ENCODE measurements at places on chromosomes 4 and X.

DNA sequence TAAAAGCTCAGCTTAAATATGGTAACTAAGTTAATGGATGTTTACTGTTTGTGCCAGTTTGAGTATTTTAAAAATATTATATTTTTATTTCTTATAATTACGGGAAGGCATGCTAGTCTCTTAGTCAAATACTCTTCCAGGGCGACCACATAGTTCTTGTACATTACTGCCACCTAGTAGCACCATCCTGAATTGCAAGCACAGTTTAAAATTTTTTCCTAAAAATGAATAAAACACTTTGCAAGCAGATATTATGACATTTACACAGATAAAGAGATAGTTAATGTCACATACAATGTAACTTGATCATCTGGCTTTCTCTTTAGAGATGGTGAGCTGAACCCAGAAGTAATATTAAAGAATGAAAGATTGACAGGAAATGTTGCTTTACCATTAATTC is 11.5 kb downstream of the NDP start:
- DNase-seq, result no peak

DNA sequence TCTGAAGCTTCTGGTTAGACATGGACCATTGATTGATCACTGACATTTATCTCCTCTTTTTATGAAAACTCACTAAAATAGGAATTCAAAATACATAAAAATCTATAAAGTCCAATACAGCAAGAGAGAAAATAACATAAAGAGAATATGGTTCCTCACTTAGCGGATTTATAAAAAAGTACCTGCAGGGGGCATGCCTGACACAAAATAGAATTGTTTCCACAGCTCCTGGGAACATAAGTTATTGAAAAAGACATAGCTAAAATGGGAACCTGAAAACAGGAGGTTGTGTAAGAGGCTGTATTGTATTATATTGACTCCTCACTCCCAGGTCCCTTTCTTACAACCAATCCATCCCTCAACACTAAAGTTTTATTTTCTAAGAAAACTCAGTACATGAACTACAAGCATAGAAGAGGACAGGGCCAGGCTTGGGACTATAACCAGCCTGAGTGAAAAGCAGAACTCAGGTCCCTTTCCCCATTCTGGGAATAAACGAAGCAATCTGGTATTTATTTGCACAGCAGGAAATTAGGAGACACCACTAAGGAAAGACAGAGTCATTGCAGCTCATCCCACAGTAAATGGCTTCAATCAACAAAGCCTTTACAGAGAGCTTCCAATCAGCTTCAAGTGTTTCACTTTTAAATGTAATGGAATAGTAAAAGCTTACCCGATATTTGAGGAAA is 121.1 kb upstream of the NDST4 start:
- peak; percentile 18 for DNase-seq

- no peak for DNase-seq
Measured at GRCh38 chrX:51893931-51894696, 691 bp downstream of the MAGED1 start.

DNA sequence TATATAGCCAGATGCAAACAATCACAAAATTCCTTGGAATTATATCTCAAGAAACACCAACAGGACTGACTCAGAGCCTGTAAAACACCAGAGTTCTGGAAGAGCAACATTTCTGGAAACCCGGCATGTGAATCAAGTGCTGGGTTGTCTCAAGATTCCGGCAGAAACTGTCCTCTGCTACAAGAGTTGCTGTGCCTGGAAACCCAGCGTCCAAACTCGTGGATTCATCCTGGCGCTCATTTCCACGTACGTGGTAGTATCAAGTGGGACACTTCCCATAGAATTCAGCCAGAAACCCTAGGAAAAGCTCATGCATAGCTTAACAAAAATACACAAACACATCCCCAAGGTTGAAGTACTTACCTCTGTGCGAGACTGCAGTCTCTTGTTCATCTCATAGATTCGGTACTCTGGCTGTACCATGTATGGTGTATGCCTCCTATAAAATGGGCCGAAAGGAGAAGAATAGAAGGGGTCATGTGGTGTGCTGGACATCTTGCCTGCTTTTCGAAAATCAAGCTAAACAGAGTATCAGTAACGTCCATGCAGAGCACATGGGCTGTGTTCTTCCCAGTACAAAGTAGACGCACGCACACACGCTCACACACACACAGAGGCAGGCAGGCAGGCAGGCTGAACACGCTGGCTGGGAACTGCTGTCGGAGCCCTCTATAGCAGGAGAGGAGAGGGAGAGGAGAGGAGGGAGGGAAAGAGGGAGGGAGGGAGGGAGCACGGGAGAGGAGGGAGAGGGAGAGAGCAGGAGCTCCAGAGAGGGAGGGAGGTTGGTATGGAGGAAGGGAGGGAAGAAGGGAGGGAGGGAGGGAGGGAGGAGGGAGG is at the start of gene LDB2:
Gene LDB2 (minus strand): TSS at position 655 of the 837 bp plus-strand sequence.
- no peak for DNase-seq

DNA sequence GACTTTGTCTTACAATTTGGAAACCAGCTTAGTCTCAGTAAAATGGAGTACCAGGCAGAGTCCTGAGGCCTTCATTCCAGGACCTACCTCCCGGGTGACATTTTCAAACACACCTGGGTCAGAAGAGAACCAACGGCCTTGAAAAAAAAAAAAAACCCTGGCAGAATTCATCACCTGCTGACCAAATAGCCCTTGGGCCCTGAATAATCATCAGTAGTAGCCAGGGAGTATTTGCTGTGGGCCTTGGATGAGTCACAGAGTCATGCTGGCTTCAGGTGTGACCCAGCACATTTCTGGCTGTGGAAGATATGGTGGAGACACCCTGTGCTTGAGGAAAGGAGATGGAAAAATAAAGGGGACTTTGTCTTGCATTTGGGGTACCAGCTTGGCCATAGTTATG is 92.2 kb downstream of the LPAR4 start:
- DNase-seq, result no peak

DNA sequence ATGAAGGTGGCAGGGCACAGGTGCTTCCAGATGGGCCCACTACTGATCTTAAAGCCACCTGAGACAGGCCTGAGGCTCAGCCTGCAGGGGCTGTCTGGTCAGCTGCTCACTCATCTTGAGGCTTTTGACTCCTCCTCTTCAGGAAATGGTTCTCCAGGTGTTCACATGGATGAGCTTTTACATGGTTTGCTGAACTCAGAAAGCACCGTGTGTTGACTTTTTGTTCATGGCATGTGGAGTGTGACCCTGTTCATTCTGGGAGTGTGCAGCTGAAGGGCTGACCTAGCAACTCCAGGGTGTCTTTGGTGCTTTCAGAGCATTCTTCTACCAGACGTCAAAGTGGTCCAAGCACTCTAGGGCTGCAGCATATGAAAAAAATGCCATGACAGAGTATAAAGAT is 111.1 kb downstream of the CCNG2 start:
- DNase-seq, result no peak

- DNase-seq, result peak; percentile 3
Measured at GRCh38 chr4:48445704-48446103, 37.4 kb upstream of the SLC10A4 start.

GRCh38 chrX:45184211-45184610 is 16.5 kb downstream of the DIPK2B start:
- no peak for DNase-seq

DNA sequence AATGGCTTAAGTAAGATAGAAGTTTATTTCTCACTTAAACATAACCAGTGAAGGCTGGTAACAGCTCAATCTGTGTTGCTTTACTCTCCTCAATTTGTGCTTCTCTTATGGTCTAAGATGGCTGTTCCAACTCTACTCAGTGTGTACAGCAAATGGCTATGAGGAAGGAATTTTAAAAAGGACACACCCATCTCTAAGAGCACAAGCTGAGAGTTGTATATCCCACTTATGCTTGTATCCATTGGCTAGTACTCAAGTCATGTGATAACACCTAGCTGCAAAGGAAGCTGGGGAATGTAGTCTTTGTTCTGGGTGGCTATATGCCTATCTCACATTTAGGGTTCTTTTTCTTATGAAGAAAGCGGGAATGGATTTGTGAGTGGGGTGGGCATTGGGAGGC is 63.3 kb downstream of the GPAT3 start:
- no peak for DNase-seq

DNA sequence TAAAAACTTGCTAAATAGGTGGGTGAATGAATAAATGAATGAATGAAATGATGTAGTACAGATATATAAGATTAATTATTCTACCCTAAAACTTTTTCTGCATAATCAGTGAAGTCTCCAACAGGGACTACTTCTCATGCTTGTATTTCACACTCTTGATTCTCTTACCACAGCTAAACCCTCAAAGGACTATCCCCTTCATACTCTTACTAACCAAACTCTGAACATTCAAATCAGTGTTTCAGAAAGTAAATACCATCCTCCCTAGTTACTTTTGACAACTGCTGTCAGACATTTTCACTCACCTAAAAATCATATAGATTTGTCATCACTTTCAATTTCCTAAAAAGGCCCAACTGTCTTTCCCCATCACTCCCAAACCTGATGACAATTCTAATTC is 234.3 kb upstream of the HHIP start:
- DNase-seq, result no peak

- no peak for DNase-seq
Measured at GRCh38 chr4:87228262-87228860, 7.9 kb upstream of the KLHL8 start.

DNA sequence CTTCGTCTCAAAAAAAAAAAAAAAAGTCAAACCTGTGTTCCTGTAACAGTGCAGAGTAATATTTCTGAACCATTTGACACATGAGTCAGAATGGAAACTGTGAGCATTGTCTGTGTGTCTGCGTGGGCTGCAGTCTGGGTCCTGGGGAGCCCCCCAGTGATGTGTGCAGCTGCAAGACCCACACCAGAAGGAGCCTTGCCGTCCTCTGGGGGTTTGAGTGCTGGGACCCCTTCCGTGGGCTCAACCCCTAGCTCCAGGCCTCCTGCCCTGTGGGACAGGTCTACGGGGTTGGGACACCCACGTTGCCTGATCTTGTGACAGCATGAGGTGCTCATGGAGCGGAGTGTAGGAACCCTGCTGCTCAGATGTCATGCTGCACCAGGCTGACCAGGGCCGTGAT is 43.7 kb downstream of the DDX3X start:
- no peak for DNase-seq

DNA sequence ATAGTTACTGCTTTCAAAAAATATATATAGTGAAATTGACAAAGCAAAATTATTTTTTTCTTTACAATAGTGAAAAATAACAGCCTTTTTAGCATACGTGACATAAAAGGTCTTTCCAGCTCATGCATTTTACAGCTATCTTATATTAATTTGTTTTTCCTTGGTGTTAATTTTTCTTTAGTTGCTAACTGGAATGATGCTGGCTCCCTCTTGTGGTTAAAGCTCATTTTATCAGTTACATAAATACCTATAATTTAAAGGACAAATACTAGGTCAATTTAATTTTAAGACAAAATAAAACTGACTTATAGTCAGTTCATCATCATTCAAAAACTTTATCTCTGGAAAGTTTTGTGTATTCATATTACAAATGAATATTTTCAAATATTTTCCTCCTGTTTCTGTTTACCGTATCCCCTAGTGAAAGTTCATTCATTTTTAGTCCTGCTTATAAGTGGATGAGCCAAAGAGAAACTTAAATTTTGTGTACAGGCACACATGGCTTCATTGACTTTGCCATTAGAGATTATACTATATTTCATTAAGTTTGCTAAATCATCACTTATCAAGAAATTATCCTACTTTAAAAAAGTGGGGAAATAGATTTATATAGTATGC is 9.9 kb upstream of the ANAPC4 start:
- DNase-seq, result no peak

DNA sequence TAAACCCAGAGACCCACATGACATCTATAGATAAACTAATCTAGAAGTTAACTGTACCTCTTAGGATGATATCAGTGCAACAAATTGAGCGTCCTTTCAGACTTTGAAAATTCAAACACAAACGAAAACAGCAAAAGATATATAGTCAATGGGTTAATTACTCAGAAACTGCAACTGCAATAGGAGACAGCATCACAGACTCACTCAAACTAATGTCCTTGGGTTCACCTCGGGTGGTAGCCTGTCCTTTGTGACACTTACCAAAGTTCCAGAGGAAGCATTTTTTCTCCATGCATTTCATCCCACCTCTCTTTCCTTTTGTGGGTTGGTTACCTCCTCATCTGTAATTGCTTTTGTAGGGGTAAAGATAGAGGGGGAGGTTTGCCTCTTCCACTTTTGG is 9.7 kb downstream of the GC start:
- no peak for DNase-seq

GRCh38 chr4:147760695-147761094 is 28.8 kb downstream of the ARHGAP10 start:
- no peak for DNase-seq

DNA sequence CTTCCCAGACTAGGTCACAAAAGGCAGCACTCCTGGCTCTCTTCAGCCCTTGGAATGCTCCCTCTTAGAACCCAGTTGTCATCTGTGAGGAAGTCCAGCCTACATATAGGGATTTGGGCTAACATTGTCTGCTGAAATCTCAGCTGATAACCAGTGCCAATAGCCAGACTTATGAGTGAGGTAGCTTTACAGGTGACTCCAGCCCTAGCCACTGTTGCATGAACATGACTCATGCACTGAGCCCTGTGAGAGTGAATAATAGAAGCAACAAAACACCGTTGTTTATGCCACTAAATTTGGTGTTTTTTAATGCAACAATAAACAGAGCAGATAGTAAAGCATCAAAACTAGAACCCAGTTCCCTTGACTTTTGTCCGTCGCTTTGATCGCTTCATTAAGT is 433.2 kb downstream of the STIM2 start:
- DNase-seq, result no peak

- no peak for DNase-seq
Measured at GRCh38 chrX:12463873-12464272, 325.6 kb downstream of the FRMPD4 start.

- DNase-seq, result no peak
Measured at GRCh38 chrX:121322159-121322558, 274.7 kb downstream of the GLUD2 start.

GRCh38 chrX:33041141-33041540 is 170.2 kb downstream of the DMD start:
- DNase-seq, result no peak

GRCh38 chr4:76615999-76616398 is 181.0 kb downstream of the SHROOM3 start:
- DNase-seq, result no peak

GRCh38 chr4:44186096-44186849 is 262.3 kb downstream of the KCTD8 start:
- DNase-seq, result no peak

- no peak for DNase-seq
Measured at GRCh38 chrX:129737916-129738315, 863 bp upstream of the XPNPEP2 start.

- no peak for DNase-seq
Measured at GRCh38 chr4:121139533-121140222, 24.4 kb downstream of the TNIP3 start.

DNA sequence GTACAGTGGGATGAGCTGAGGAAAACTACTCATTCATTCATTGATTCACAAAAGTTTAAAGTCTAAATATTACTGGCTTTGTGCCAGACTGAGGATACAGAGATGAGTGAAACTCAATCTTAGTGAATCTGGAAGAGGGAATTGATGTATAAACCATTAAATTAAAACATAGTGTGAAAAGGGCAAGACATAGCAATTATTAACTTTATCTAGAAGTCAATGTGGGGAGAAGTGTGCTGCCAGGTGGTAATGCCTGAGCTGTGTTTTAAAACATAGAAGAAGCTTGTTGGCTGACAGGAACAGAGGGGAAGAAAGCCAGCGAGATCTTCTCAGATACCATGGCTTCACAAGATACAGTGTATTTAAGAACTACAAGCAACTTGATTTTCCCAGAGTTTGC is 153.4 kb downstream of the BMPR1B start:
- no peak for DNase-seq

- no peak for DNase-seq
Measured at GRCh38 chrX:42967681-42968300, 189.8 kb upstream of the PPP1R2C start.
